ENCODE measurements at places on chromosomes 3 and 15. TPM values are rescaled to one million over a fixed set of nuclear protein-coding genes. Genes with fewer than 3 reads are reported as not detected.
A peak's percentile ranks its signal among the peaks of the same experiment; 100 is the strongest.

DNA sequence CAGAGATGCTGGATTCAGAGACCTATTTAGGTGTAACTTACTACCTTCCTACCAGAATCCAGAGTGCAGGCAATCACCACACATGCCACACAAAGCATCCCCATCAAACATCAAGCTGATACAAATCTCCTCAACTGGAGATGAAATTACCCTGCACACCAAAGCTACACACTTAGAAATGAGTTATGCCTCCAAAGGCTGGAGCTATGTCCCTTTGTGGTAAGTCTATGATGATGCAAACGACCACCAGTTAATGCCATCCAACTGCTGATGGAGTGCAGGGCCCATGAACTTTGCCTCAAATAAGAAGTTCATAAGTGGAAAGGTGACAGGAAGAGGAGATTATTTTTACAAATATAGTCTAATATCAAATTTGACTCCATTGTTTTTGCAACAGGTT, 38.1 kb downstream of the PDZRN3 start:
- no peaks in the 10 kb centered on the region for H3K27me3 ChIP-seq
- no peak for DNase-seq
- peaks cover 3% of the 10 kb centered on the region for H3K36me3 ChIP-seq
- H3K27ac ChIP-seq, result peak overlapping the region; percentile 54
- H3K4me3 ChIP-seq, result no peak overlapping the region
- peaks cover 18% of the 10 kb centered on the region for H3K4me1 ChIP-seq

NRROS gene
- 2.8 TPM for total RNA-seq

- H3K36me3 ChIP-seq, result no peaks in the 10 kb centered on the region
- H3K27me3 ChIP-seq, result no peaks in the 10 kb centered on the region
- peaks cover 27% of the 10 kb centered on the region for H3K4me1 ChIP-seq
- DNase-seq, result no peak
- no peak overlapping the region for H3K4me3 ChIP-seq
- H3K27ac ChIP-seq, result no peak overlapping the region
These were observed 69.8 kb upstream of the SPATA12 start for GRCh38 chr3:56990641-56991015.

C3orf85 gene
- total RNA-seq, result not detected

GRCh38 chr3:106086038-106086437, 217.2 kb upstream of the CBLB start:
- no peaks in the 10 kb centered on the region for H3K27me3 ChIP-seq
- H3K4me3 ChIP-seq, result no peak overlapping the region
- no peaks in the 10 kb centered on the region for H3K36me3 ChIP-seq
- no peak overlapping the region for H3K27ac ChIP-seq
- H3K4me1 ChIP-seq, result no peaks in the 10 kb centered on the region

DNA sequence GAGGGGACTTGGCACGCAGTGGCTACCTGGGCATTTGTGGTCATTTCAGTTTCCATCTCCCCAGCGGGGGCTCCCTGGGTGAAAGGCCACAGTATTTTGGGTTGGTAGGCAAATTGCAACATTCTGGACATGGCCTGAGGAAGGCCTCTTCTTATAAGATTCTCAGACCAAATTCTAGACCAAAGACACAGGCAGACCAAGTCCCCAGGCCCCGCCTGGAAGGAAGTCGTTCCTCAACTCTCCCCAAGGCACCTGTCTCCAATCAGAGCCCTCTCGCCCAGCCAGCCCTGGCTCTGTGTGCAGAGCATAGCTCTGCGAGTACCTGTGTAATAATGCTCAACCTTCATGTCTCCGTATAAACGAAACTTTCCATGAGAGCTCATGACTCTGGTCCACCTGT, 53.1 kb downstream of the GRIP2 start:
- no peak overlapping the region for H3K27ac ChIP-seq
- H3K36me3 ChIP-seq, result no peaks in the 10 kb centered on the region

GRCh38 chr3:190004656-190005055, 116.0 kb downstream of the P3H2 start:
- no peaks in the 10 kb centered on the region for H3K27me3 ChIP-seq
- H3K4me1 ChIP-seq, result peaks cover 27% of the 10 kb centered on the region
- no peak overlapping the region for H3K4me3 ChIP-seq
- DNase-seq, result no peak
- no peaks in the 10 kb centered on the region for H3K36me3 ChIP-seq

- H3K36me3 ChIP-seq, result no peaks in the 10 kb centered on the region
- no peak for DNase-seq
- no peaks in the 10 kb centered on the region for H3K4me1 ChIP-seq
- no peak overlapping the region for H3K4me3 ChIP-seq
These were observed 104.7 kb upstream of the SLC7A14 start for GRCh38 chr3:170690661-170690981.

- peak; percentile 48 for DNase-seq
- no peak overlapping the region for H3K27ac ChIP-seq
- H3K36me3 ChIP-seq, result no peaks in the 10 kb centered on the region
- H3K4me3 ChIP-seq, result no peak overlapping the region
These were observed 33.5 kb downstream of the CLDN18 start for GRCh38 chr3:138043266-138044029.

DNA sequence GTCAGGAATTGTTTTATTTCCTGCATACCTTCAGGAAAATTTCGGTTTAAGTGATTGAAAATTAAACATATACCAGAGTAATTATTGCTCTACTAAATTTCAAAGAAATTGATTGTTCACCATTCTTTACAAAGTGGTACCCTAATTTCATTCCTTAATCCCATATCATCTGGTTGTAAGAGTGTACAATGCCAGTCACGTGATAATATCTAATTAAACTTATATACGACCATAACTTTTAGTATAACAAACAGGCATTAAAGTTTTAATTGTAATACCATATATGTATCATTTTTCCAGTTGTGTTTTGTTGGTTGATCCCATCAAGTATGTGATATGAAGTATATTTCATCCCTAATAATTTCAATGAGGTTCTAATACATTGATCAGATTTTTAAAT, 74.8 kb upstream of the PLSCR5 start:
- no peak overlapping the region for H3K4me3 ChIP-seq
- no peak overlapping the region for H3K27ac ChIP-seq
- H3K4me1 ChIP-seq, result no peaks in the 10 kb centered on the region
- H3K36me3 ChIP-seq, result no peaks in the 10 kb centered on the region
- DNase-seq, result no peak

COL6A5 gene
- 0.09 TPM for total RNA-seq

GRCh38 chr15:78264304-78265136, at the start of gene DNAJA4:
Gene DNAJA4, plus strand, starts transcription at chr15:78264562. Its CDS starts 202 bp downstream, at chr15:78264764.
- H3K36me3 ChIP-seq, result no peaks in the 10 kb centered on the region
- peak within 1 kb of the TSS; percentile 77 for H3K4me3 ChIP-seq
- H3K27ac ChIP-seq, result peak within 1 kb of the TSS; percentile 90
- H3K27me3 ChIP-seq, result no peaks in the 10 kb centered on the region

DNA sequence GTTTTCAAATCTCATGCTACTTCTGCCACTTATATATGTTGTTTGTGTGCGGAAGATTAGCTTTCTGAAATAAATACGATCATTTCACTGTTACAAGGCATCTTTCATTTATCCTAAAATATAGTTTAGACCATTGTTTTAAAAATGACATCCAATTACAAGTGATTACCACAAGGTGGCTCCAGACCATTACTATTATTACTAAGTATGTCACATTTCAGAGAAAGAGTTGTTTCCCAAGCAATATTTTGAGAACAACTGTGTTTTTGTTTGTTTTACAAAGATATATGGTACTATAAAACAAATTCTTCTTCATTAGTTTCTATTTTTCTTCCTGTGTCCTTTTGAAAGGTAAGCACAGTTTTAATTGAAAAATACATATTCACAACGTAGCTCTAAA, 136.0 kb upstream of the RAP2B start:
- H3K4me3 ChIP-seq, result no peak overlapping the region
- H3K27me3 ChIP-seq, result no peaks in the 10 kb centered on the region
- no peak overlapping the region for H3K27ac ChIP-seq
- peaks cover 7% of the 10 kb centered on the region for H3K4me1 ChIP-seq
- peak; percentile 58 for DNase-seq

SLC51A gene
- 0.44 TPM for total RNA-seq

TUSC7 gene
- not detected for total RNA-seq

NFKBIZ gene
- 3.6 TPM for total RNA-seq

DNA sequence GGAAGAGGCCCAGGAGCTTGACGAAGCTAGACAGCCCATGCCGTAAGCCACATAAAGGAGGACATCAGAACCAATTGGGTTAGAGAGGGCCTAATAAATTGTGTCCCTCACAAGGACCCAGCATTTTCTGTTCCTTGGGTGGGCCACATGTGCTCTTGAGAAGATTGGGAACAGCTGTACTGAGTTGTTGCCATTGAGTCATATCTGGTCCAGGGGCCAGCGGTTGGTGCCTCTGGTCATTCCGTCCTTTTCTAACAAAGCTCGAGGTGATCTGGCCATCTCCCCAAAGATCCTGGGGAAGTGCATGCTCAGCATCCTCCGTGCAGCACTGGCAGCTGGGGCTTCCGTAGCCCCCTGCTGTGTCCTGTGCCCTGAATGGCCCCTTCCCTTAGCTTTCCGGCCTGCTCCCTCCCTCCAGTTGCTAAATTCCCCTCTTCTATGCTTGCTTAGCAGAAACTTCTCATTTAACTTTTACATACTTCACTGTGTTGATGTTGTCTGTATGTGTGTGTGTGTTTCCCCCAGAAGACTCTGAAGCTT, 73.0 kb downstream of the EEFSEC start:
- no peaks in the 10 kb centered on the region for H3K36me3 ChIP-seq
- no peak for DNase-seq
- no peak overlapping the region for H3K27ac ChIP-seq
- no peak overlapping the region for H3K4me3 ChIP-seq
- H3K27me3 ChIP-seq, result no peaks in the 10 kb centered on the region

DNA sequence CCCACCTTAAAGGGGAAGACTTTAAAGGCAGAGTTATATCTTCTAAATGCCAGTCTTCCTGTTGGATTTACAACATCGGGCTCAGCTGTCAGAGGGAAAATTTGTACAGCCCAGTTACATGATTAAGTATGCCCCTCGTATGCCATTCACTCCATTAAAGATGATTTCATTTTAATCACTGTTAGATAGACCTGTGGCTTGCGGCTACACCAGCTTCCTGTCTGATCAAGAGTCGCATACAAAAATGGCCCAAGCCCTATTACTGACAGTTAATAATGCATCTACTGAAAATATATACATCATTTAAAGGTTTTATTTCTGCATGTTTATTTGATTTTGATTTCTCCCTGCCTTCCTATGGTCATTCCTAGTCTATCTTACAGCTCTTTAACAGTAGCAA, 7.1 kb downstream of the EIF4E3 start:
- H3K4me3 ChIP-seq, result no peak overlapping the region
- no peaks in the 10 kb centered on the region for H3K4me1 ChIP-seq
- no peaks in the 10 kb centered on the region for H3K27me3 ChIP-seq
- no peaks in the 10 kb centered on the region for H3K36me3 ChIP-seq
- no peak overlapping the region for H3K27ac ChIP-seq
- no peak for DNase-seq

ZNF860 gene
- 0.62 TPM for total RNA-seq

BNIP2 gene
- total RNA-seq, result 59.5 TPM

DNA sequence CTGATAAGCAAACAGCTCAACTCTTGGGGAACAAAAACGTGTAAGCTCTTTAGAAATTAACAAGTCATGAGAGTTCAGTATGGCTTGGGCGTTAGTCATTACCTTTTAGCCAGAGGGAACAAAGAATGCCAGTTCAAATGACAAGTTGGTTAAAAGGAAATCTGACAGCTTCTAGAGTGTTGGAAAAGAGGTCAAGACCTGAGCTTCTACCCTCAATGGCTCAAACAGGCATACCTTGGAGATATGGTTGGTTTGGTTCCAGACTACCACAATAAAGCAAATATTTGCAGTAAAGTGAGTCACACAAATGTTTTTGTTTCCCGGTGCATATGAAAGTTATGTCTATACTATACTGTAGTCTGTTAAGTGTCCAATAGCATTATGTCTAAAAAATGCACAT, 136.1 kb downstream of the CACNA1D start:
- H3K27ac ChIP-seq, result no peak overlapping the region
- H3K27me3 ChIP-seq, result peaks cover 7% of the 10 kb centered on the region
- no peaks in the 10 kb centered on the region for H3K36me3 ChIP-seq
- H3K4me1 ChIP-seq, result no peaks in the 10 kb centered on the region

GRCh38 chr3:9455596-9456131, 58.2 kb downstream of the SETD5 start:
- H3K4me1 ChIP-seq, result no peaks in the 10 kb centered on the region
- H3K27ac ChIP-seq, result no peak overlapping the region
- DNase-seq, result no peak

CORO2B gene
- 2.9 TPM for total RNA-seq

- H3K27me3 ChIP-seq, result peaks cover 26% of the 10 kb centered on the region
- no peak overlapping the region for H3K27ac ChIP-seq
- H3K36me3 ChIP-seq, result no peaks in the 10 kb centered on the region
- DNase-seq, result no peak
- no peak overlapping the region for H3K4me3 ChIP-seq
These were observed 7.2 kb downstream of the DNAJB8 start for GRCh38 chr3:128459461-128459820.

- H3K4me3 ChIP-seq, result no peak overlapping the region
- H3K4me1 ChIP-seq, result no peaks in the 10 kb centered on the region
- DNase-seq, result no peak
- no peak overlapping the region for H3K27ac ChIP-seq
These were observed 271.2 kb upstream of the DPPA4 start for GRCh38 chr3:109608574-109608973.

- H3K4me3 ChIP-seq, result no peak overlapping the region
- H3K4me1 ChIP-seq, result peaks cover 7% of the 10 kb centered on the region
- no peaks in the 10 kb centered on the region for H3K36me3 ChIP-seq
- no peak overlapping the region for H3K27ac ChIP-seq
These were observed 22.2 kb upstream of the IDH2 start for GRCh38 chr15:90124507-90124906.

DNA sequence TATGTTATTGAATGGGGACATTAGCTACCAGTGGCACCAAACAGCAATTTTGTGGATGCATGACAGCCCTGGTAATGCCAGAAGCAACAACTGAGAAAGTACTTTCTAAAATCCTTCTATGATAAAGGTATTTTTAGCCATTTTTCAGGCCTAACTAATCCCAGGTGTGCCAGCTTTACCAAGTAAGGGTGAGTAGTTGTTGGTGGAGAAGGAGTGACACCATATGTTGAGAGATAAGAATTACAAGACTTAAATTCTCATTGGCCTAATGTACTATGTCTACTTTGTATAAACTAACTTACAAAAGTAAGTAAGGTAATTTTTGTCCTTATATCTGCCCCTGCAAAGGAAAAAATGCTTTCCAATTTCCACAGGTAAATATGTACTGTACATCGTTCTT, 4.1 kb upstream of the COX17 start:
- no peak overlapping the region for H3K4me3 ChIP-seq
- H3K27me3 ChIP-seq, result no peaks in the 10 kb centered on the region
- no peak for DNase-seq
- H3K36me3 ChIP-seq, result no peaks in the 10 kb centered on the region
- H3K4me1 ChIP-seq, result peaks cover 2% of the 10 kb centered on the region

GRCh38 chr3:186259612-186260383, 102.2 kb downstream of the DGKG start:
- peaks cover 6% of the 10 kb centered on the region for H3K27me3 ChIP-seq
- H3K36me3 ChIP-seq, result no peaks in the 10 kb centered on the region
- no peak overlapping the region for H3K27ac ChIP-seq
- no peak overlapping the region for H3K4me3 ChIP-seq
- DNase-seq, result peak; percentile 38

DNA sequence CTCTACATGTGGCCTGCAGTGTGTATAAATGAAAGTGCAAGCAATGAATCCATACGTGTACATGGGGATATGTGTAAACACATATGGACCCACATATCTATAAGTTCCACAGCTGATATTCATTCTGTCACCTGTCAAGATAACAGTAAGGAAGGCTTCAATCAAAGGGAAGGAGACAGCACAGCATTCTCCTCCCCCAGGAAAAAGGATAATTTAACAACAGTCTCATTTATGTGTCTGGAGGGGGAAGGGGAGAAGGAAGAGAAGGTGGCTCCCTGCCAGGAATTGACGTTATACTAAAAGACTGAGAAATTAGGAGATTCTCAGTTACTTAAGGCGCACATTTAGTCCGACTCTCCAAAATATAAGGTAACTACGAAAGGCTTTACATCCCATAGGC, 345.9 kb downstream of the FOXP1 start:
- H3K4me1 ChIP-seq, result peaks cover 20% of the 10 kb centered on the region
- H3K4me3 ChIP-seq, result no peak overlapping the region
- H3K27me3 ChIP-seq, result no peaks in the 10 kb centered on the region
- no peaks in the 10 kb centered on the region for H3K36me3 ChIP-seq
- DNase-seq, result peak; percentile 46
